ENCODE measurements at places on chromosomes 13 and 19. TPM values are rescaled to one million over a fixed set of nuclear protein-coding genes. Genes with fewer than 3 reads are reported as not detected.

SULT2B1 gene
- not detected for total RNA-seq

TMEM86B gene
- total RNA-seq, result 8.5 TPM

KIR3DL1 gene
- total RNA-seq, result 0.21 TPM

DNA sequence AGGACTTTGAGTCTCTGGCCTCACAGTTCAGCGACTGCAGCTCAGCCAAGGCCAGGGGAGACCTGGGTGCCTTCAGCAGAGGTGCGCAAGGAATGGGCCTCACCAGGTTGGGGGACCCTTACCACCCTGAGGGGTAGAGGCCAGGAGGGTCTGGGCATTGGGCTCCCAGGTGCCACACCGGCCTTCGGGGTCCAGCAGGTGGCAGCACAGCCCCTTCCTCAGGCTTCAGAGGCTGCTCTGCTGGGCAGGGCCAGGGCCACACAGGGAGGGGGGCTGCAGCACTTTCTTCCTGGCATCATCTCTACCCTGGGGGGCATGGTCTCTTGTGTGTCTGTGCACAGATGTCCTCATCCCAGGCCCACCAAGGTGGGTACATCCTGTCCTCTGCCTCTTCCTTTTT lies 12.9 kb downstream of the PIN1 start:
- H3K36me3 ChIP-seq, result peaks cover 5% of the 10 kb centered on the region
- DNase-seq, result peak; percentile 45
- no peak overlapping the region for H3K27ac ChIP-seq
- peaks cover 18% of the 10 kb centered on the region for H3K4me1 ChIP-seq
- no peaks in the 10 kb centered on the region for H3K27me3 ChIP-seq
- no peak overlapping the region for H3K4me3 ChIP-seq
